ENCODE measurements at places on chromosomes 12 and 14. TPM values are rescaled to one million over a fixed set of nuclear protein-coding genes. Genes with fewer than 3 reads are reported as not detected.

CLEC4C gene
- not detected for total RNA-seq

ASCL1 gene
- not detected for total RNA-seq

FOXG1 gene
- not detected for total RNA-seq

HHIPL1 gene
- 5.9 TPM for total RNA-seq

- DNase-seq: no peak
These were observed 53.0 kb downstream of the NCOR2 start for GRCh38 chr12:124514145-124514995.

DNA sequence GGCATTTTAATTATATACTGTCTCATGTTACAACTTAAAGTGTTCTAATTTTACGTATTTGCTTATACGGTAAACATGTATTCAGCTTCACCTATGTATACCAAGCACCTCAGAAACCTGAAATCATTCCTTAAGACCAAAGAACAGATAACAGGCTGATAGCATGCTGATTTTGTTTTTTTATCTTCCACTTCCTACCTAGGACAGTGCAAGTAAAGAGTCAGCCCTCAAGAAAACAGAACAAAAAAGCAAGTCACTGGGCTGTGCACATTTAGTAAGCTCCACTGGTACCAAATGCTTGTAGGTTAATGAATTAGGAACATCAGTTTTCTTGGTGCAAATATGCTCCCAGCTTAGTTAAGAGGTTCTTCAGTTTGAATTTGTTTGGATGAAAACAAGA, 611.3 kb downstream of the VRK1 start:
- no peak for DNase-seq

DNA sequence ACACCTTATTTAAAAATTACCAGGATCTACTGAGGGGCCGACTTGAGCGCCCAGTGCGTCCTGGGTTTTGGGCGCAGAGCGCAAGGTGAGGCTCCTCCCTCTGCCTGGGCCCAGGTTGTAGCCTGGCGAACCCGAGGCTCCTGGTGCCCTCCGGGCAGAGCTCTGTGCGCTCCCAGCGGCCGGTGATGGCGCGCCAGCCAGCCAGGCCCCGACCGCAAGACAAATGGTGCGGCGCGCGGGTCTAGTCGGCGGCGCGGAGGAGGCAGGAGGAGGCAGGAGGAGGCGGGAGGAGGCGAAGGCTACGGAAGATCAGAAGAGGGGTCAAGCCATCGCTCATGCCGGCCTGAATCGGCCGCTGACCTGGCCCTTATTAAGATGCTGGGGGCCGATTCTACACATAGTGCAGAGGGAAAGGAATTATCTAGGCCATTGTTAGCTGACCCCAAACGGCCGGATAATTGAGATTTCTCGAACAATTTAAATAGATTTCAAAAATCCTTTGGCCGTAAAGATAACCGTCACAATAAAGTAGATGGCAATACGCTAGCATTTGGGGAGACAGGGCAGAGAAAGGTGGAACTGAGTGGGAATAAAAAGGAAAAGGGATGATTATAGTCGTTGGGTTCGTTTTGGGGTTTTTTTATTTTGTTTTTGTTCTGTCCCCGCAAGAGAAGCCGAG, 2.8 kb downstream of the TBX5 start:
- no peak for DNase-seq

DNA sequence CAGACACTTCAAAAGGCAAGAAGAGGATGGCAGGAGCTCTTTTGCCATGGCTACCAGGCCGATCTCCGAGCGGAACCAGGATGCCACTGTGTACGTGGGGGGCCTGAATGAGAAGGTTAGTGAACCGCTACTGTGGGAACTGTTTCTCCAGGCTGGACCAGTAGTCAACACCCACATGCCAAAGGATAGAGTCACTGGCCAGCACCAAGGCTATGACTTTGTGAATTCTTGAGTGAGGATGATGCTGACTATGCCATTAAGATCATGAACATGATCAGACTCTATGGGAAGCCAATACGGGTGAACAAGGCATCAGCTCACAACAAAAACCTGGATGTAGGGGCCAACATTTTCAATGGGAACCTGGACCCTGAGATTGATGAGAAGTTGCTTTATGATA, 9.8 kb downstream of the GARIN2 start:
- DNase-seq: no peak

- DNase-seq: no peak
These were observed 3.3 kb upstream of the EXOC3L4 start for GRCh38 chr14:103091041-103091882.

DNA sequence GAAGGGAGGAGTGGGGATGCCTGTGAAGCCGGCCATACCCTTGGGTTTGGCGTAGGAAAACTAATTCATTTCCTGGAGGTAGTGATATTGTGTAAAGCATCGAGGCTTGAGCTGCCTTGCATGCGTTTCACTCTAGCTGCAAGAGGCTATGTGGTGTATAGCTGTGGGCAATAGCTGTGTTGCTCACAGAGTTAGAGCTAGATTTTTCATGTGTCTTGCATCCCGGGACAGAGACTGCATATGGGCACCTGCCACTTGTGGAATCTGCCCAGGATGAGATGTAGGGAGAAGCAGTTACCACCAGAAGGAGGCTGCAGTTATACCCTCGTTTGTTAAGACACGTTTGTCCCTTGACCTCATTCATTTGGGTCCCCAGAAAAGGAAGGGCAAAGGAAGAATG, 106.7 kb downstream of the KTN1 start:
- no peak for DNase-seq

- DNase-seq: no peak
These were observed 13.6 kb downstream of the BCL7A start for GRCh38 chr12:122035292-122035691.

GRCh38 chr14:87992346-87992717, 650 bp downstream of the GALC start:
- DNase-seq: no peak

- DNase-seq: no peak
These were observed 910 bp upstream of the SRP54 start for GRCh38 chr14:34981743-34982420.

- no peak for DNase-seq
These were observed 86.1 kb downstream of the SLC24A4 start for GRCh38 chr14:92409043-92409442.

GRCh38 chr12:125218952-125219351, 153.7 kb downstream of the AACS start:
- DNase-seq: no peak

- no peak for DNase-seq
These were observed 84.0 kb downstream of the TMCC3 start for GRCh38 chr12:94566345-94566744.

GRCh38 chr12:109538191-109538863, 35.0 kb downstream of the MMAB start:
- DNase-seq: no peak

GRCh38 chr14:68621400-68622365, 171.2 kb downstream of the ZFP36L1 start:
- DNase-seq: peak; percentile 67

GRCh38 chr12:109573914-109574244, 285 bp downstream of the MVK start:
- DNase-seq: no peak

DNA sequence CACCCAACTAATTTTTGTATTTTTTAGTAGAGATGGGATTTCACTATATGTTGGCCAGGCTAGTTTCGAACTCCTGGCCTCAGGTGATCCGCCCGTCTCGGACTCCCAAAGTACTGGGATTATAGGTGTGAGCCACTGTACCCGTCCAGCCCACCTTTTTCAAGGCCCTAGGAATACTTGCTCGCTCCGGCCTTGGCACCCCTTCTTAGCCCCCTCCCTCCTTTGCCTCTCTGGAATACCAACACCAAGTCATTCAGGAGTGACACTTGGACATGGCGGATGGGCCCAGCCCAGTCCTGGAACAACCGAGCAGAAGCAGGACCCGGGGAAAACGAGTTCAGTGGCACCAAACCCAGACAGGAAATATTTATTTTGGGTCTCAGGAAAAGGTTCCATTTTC, 29.1 kb downstream of the PLEKHG3 start:
- DNase-seq: no peak

GRCh38 chr14:57390806-57391516, 575 bp downstream of the NAA30 start:
- DNase-seq: no peak

Measured in vagina (tissue), 2 donors.